ENCODE measurements at places on chromosomes 4 and X.

DNA sequence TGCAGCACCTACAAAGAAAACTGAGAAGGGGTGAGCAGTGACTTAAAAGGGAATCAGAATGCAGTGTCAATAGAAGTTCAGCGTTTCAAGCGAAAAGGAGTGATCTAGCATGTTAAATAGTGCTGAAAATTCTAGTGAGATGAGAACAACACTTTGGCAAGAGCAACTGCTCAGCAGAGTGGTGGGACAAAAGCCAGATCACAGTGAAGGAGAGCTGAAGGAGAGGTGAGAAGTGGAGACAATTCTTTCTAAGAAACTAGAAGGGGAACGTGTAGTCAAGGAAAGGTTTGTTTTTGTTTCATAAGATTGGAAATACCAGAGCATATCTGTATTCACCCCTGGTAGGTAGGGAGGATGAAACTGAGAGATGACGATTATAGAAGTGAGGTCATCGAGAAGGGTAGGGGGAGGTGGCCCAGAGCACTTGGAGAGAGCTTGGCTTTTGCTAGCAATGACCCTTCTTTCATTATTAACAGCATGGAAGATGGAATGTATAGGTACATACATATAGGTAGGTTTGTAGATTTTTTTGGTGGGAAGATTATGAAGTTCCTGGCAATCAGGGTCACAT is 33.7 kb downstream of the SRPX2 start:
- DNase-seq: no peak

- DNase-seq: no peak
Observed at GRCh38 chr4:3524349-3524748, 7.9 kb downstream of the LRPAP1 start.

- DNase-seq: no peak
Observed at GRCh38 chr4:70936200-70936787, 34.1 kb downstream of the MOB1B start.

GRCh38 chr4:108774809-108775530 is 12.1 kb upstream of the ETNPPL start:
- no peak for DNase-seq

DNA sequence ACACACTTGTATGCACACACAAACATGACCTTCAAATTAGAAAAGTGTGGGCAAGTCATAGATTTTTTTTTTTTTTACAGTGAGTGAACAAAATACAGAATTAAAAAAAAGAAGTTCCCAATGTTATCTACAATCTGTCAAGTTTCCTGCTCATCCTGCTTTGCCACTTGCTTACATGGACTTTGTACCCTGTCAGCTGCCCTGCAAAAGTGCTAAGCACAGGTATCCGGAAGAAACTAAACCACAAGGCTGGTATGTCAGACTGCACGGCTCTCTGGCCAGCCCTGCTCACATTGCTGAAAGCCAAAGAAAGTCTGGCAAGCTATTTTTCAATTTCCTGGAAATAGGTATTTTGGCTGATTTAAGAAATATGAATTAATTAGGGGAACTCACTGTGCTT is 38.9 kb upstream of the BCLAF3 start:
- no peak for DNase-seq

DNA sequence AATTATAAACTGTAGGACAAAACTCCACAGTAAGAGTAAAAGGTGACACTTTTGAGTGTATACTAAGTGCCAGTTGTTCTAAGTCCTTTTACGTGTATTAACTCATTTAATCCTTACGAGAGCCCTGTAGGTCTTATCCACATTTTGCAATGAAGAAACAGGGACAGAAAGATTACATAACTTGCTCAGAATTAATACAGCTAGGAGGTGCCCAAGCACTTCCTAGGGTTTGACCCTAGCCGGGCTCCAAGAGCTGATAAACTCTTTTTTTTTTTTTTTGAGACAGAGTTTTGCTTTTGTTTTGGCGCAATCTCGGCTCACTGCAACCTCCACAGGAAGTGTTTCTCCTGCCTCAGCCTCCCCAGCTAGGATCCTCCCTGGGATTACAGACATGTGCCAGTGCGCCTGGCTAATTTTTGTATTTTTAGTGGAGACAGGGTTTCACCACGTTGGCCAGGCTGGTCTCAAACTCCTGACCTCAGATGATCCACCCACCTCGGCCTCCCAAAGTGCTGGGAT is 110.4 kb downstream of the UBE2K start:
- no peak for DNase-seq

GRCh38 chrX:150164971-150165600 is 198.0 kb upstream of the MAMLD1 start:
- no peak for DNase-seq

DNA sequence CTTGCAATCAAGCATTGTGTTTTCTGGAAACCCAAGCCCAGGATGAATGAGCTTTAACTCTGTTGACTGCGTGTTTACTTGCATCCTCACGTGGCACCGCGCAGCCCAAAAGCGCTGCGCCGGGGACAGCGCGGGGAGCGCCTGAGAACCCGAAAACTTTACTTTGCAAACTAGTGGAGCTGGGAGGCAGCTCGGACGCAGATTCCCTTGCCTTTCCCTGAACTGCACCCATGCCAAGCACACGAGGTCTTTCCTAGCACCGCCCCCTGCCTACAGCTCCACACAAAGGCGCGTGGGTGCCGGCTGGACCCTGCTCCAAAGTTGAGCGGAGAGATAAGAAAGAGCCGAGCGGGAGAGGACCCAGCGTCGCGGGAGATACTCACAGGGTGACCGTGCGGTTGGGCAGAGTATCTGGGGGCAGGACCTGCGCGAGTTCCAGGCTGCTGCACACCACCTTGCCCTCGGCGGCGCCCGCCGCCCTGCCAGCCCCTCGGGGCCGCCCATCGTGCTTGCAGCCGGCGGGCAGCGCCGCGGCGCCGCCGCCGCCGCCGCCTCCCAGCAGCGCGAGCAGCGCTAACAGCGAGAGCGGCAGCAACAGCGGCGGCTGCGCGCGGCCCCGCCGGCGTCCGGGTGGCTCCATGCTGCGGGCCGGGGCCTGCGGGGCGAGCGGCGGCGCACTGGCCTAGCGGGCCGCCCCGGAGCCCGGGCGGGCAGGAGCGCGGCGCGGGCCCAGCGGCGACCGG is 550 bp downstream of the ADGRA3 start:
- no peak for DNase-seq

DNA sequence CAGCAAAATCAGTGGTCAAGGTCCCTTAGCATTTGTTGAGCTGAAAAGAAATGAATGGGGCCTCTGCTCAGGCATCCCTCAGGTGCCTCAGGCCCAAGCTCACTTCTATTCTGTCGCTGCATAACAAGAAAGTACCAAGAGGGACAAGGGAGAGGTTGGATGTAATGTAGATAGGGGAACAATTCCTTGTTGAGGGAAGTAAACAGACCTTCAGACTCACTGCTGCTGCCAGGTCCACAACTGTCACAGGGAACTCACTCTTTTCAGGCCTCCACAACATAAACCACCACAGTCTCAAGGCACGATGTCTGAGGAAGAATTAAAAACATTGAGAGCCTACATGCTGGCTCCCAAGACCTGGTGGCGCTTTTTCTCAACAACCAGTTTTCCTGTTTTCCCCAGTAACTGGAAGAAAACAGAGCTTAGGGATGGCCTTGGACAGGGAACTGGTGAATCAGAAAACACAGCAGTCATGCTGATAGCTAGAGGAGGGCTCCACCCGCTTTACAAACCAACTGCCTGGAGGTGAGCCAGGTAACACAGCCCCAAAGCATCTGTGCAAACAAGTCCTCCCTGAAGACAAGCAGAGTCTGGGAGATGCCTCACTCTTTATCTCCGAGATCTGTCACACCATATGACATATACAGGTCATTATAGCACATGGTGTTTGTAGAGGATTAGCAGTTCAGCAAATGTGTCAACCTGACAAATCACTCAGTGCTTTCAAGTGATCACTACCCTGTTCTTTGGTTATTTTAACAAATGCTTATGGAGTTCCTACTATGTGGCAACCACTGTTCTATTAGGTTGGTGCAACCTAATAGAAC is 14.3 kb upstream of the AWAT1 start:
- no peak for DNase-seq

DNA sequence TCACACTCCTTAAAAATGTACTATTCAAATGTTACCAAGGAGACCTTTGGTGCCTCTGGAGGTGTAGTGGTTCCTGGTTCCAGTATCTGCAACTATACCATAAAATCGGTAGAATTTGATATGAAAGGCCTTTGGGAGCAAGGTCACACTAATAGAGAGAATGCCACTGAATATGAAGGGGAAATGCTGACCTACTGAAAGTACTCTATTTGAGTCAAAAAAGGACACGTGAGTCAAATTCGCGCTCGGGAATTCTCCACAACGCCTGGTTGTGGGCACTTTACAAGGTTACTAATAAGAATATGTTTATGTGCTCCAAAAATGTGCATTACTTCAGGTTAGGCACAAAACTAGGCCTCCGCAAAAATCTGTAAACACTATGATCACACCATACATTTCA is 39.5 kb upstream of the RELL1 start:
- DNase-seq: no peak

DNA sequence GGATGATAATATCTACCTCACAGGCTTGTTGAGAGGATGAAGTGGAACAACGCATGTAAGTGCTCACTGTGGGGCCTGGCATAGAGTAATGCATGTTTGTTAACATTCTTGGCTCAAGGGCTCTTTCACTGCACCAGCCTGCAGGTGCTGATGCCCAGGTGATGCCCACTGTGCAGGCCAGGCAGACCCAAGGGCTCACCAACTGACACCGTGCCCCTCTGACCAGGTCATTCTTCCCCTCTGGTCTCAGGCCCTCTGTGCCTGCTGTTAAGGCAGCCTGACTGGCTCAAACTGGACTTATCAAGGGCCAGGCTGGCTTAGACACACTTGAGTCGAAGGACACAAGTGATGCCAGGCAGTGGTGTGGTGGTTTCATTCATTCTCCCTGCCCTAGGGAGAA is 90.5 kb downstream of the PJA1 start:
- no peak for DNase-seq

DNA sequence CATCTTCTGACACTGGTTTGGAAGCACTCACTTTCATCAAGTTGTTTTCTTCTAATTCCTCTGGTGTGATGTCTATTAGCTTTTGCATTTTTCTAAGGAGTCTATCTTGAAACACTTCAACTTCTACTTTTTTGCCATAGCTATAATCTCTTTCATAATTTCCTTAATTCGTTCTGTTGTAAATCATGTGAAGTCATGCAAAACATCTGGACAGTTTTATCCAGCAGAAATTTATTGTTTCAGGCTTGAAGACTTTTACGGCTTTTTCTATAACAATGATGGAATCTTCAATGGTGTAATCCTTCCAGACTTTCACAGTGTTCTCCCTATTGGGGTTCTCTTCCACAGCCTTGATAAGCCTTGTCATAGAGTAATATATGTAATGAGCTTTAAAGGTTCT is 74.9 kb upstream of the PABPC4L start:
- DNase-seq: no peak

GRCh38 chrX:138775517-138775916 is 64.0 kb upstream of the FGF13 start:
- no peak for DNase-seq
